ENCODE measurements at places on chromosomes 2 and 18.
A peak's percentile ranks its signal among the peaks of the same experiment; 100 is the strongest.

GRCh38 chr2:215188078-215188477 is 49.7 kb upstream of the ABCA12 start:
- no peak for DNase-seq

- DNase-seq: no peak
Observed at GRCh38 chr2:217610401-217610814, 392.4 kb downstream of the TNS1 start.

GRCh38 chr2:194714541-194714940 is 942.5 kb upstream of the SLC39A10 start:
- DNase-seq: no peak

DNA sequence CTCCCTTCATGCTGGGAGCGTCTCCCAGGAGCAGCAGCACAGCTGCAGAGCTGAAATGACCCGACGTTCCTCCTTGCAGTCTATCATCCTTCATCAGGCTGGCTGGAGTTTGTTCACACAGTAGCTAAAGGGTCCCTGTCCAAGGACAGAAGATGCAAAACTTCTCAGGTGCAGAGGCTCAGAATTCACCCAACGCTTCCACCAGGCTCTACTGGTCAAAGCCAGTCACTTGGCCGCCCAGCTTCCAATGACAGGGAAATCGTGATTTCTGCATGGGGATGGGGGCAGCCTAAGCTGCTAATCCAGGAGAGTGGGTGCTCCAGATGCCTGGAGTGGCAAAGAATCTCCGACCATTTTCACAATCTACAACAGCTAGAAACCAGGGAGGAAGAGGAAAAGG is 97.0 kb upstream of the SALL3 start:
- no peak for DNase-seq

DNA sequence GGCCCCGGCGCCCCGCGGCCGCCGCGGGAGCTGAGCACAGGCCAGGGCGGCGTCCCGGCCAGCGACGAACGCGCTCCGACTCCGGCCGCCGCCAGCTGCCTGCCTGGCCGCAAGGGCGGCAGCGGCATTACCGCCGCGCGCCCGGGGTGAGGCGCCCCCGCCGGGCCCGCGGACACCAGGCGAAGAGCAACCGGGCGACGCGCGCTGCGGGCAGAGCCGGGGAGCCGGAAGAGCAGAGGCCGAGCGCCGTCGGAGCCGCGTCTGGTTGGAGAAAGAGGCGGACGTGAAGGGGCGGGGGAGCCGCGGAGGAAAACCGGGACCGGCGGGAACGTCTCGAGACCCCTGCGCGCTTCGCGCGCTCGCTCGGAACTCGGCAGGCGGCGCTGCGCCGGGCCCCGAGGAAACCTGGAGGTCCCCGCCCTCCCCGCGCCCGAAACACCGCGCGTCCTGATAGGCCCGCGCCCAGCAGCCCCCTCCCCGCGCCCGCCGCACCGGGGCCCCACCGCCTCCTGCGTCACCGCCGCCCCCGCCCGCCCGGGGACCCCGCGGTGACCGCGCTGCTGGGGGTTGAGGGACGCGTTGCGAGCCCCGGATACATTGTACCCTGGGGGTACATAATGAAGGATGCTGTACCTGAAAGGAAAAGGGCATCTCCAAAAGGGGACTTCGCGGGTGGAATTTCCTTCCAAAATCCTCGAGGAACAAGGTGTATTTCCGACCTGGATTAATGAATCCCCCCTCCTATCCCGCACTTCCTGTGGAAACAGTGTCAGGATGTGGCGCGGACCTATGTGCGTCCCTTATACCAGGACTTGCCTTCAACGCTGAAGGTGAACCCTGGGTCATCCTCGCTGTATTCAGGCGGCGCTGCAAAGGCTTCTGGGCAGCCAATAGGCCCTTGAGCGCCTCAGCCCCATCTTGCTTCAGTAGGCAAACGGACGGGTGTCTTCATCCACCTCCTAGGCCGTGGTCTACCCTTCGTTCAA is 1.0 kb upstream of the B4GALT6 start:
- peak; percentile 37 for DNase-seq

DNA sequence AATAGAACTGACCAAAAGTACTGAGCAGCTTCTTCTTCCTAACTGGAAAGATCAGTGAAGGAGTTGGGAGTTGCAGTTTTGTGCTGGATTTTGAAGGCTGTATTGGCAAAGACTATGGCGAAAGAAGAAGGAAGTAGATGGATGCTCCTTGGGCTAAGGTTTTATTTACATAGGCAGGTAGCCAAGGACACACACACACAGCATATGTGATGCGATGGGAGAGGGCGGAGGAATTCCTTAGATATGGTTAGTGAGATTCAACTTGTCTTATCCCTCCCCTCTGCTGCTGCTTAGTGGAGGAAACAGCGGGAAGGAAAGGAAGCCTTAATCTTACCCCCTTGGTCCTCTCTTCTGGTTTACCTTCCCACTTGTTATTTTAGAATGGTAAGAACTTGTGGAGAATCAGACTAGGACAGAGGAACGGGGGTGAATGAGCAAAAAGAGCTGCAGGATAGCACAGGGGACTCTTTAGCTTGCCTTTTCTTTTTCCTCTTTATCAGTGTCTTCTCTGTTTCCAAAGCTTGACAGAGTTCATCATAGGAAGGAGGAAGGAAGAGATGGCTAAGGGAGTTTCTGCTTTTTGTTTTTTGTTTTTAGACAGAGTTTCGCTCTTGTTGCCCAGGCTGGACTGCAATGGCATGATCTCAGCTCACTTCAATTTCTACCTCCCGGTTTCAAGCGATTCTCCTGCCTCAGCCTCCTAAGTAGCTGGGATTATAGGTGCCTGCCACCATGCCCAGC is 87.9 kb downstream of the OSBPL6 start:
- no peak for DNase-seq

DNA sequence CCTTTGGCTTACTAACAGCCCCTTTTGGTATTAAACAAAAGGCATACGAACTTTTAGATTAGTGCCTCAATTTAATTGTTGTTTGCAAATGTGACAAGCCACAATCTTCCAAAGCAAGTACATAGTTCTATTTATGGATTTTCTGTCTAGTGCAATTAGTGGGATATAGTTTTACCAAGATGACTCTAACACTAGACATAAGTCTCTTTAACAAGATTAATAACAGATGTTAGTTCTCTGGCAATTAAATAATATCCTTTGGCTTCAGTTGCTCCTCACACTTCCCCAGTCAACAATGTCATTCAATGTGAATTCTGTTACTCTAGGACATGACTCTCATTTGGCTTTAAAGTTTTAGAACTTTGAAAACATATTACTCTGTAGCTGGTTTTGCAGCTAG is 16.7 kb upstream of the MC4R start:
- no peak for DNase-seq

DNA sequence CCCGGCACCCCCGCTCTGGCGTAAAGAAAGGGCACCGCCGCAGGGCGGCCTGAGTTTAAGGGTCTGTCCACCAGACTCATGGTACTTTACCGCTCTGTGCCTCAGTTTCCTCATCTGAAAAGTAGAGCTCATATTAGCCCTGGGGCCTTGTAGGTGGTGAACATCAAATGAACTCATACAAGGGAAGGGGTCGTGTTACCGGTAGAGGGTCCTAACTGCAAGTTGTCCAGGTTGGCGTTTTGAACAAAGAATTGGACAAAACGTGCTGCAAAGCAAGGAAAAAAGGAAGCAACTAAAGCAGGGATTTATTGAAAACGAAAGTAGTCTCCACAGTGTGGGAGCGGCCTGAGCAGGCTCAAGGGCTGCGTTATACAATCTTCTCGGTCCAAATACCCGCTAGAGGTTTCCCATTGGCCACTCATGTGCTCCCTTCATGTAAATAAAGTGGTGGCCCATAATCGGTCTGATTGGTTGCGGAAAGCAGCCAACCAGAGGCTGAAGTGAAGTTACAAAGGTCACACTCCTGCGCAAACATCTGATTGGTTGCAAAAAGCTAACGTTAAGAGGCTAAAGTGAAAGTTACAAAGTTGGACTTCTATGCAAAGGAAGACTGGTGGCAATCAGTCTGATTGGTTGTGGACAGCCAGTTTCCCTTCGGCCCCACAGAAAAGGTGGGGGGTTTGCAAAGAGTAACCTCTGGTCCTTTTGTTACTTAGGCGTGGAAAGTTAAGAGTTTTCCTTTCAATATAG is 80.7 kb upstream of the LDLRAD4 start:
- peak; percentile 27 for DNase-seq

DNA sequence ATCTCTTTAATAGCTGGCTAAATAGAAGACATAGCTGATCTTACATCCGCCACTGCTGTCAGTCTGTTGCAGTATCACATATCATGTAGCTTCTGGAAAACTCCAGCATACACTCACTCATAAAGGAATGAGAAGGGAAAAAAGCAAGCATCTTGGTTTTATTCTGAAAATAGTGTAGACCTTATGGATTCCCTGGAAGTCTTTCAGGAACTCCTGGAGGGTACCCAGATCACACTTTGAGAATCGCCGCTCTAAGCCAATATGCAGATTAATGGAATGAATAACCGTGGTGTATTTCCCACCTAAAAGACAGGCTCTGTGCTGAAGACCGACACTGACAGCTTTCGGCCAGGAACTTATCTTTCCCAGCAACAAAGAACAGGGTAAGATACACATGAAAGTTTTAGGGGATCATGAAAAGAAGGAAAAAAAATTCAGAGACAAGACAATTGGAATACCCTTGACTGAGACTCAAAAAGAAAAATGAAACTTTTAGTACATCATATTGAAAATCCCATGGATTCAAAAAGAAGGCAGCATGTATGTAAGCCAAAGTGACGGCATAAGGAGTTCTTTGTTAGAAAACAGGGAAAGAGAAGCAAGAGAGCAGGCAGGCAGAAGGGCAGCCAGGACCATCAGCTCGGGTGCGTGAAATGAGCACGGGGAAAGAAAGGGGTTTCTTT is 56.4 kb upstream of the SEC11C start:
- no peak for DNase-seq

GRCh38 chr2:63741884-63742579 is 99.7 kb upstream of the UGP2 start:
- no peak for DNase-seq

- DNase-seq: no peak
Observed at GRCh38 chr2:181104512-181105115, 124.2 kb downstream of the UBE2E3 start.

DNA sequence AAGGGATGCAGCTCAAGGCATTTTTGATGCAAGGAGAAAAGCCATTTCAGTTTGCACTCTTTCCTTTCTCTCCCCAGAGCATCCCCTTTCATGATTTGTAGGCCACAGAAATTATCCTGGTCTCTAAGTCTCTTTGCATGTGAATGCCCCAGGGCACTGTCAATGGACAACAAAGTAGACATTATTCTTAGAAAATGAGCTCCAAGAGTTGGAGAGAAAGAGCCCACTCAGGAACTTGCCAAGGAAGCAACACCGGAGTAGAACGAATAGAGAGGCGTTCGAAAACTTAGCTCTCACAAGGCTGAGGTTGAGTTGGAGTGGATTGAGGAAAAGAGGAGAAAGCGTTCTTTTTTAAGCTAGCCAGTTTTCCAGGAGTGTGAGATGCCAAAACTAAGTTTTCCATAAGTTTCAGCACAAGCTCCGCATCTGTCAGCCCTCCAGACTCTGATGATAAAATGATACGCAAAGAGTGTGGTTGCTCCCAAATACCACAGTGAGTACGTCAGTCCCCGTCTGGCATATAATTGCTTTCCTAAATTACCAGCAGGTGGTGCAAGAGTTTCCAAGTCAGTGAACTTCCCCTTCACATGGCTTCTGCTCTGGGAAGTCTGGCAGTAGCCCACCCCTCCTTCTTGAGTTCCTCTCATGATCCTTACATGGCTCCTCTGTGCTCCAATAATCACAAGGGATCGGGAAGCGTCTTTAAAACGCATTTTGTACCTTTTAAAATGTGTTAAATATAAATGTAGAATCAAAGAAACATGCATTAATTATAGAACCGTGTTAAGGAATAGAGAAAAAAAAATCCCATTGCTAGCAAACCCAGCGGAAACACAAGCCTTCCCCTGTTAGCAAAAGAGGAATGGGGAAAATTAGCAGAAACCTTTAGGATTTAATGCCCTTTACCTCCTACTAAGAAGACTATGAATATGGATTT is 1060.6 kb upstream of the FANCL start:
- DNase-seq: peak; percentile 9

GRCh38 chr2:170812710-170813600 is 3.7 kb upstream of the GAD1 start:
- DNase-seq: no peak

- no peak for DNase-seq
Observed at GRCh38 chr2:63678085-63678484, 89.3 kb downstream of the MDH1 start.

DNA sequence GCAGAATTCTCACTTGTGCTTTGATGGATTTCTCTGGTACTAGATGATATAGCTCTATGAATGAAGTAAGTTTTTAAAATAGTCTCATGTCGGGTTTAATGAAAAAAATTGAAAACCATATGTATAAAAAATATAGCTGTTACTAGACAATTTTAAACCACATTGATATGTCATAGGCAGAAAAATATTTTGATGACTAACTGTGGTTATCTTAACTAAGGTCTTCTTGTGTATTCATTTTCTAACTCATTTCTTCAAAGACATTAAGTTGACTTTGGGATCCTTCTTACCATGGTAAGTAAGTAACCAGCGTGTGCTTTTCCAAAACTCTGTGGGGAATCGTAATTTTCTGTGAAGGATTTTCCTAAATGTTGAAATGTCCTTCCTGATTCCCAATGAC is 160.9 kb upstream of the COL3A1 start:
- no peak for DNase-seq

GRCh38 chr18:8257851-8258434 is 351.3 kb upstream of the RAB12 start:
- no peak for DNase-seq

GRCh38 chr2:95276244-95276887 is 2.1 kb downstream of the PROM2 start:
- DNase-seq: no peak

- DNase-seq: no peak
Observed at GRCh38 chr2:210112871-210113270, 58.3 kb downstream of the KANSL1L start.

GRCh38 chr2:191980483-191980882 is 133.6 kb upstream of the CAVIN2 start:
- DNase-seq: no peak

- DNase-seq: no peak
Observed at GRCh38 chr2:118716102-118716501, 131.3 kb downstream of the EN1 start.

DNA sequence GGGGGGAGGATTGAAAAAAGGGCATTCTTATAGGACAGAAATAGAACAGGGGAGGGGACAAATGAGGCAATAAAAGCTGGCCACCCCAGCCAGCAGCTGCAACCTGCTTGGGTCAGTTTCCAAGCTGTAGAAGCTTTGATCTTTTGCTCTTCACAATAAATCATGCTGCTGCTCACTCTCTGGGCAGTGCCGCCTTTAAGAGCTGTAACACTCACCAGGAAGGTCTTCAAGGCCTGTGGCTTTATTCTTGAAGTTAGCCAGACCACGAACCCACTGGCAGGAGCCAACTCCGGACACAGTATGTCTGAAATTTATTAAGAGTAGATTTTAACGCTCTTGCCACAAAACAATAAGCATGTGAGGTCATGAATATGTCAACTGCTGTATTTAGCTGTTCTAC is 649.9 kb upstream of the RAB6C start:
- DNase-seq: no peak

- no peak for DNase-seq
Observed at GRCh38 chr2:123101434-123101833, 923.7 kb upstream of the CNTNAP5 start.

- DNase-seq: no peak
Observed at GRCh38 chr2:232485757-232486557, 1.7 kb downstream of the ECEL1 start.

GRCh38 chr18:54218299-54218698 is 6.2 kb downstream of the MBD2 start:
- no peak for DNase-seq

Data from nucleus accumbens (tissue), 56 donors.